Frontal cortex (tissue), 4 donors: ENCODE measurements at places on chromosomes 6 and 20.
A peak's percentile ranks its signal among the peaks of the same experiment; 100 is the strongest.

GRCh38 chr6:138503881-138504680, 4.8 kb upstream of the NHSL1 start:
- no peak for DNase-seq

GRCh38 chr6:134828641-134829040, 121.3 kb downstream of the ALDH8A1 start:
- DNase-seq, result no peak

GRCh38 chr20:51489611-51490010, 52.9 kb downstream of the NFATC2 start:
- no peak for DNase-seq

- no peak for DNase-seq
Measured at GRCh38 chr6:33652002-33652401, 30.9 kb downstream of the ITPR3 start.

DNA sequence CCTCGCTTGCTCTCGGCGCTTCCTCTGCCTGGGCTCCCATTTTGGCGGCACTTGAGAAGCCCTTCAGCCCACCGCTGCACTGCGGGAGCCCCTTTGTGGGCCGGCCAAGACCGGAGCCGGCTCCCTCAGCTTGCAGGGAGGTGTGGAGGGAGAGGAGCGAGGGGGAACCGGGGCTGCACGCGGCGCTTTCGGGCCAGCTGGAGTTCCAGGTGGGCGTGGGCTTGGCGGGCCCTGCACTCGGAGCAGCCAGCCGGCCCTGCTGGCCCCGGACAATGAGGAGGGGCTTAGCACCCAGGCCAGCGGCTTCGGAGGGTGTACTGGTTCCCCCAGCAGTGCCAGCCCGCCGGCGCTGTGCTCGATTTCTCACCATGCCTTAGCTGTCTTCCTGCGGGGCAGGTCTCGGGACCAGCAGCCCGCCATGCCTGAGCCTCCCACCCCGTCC, 10.2 kb upstream of the SRPK1 start:
- no peak for DNase-seq

DNA sequence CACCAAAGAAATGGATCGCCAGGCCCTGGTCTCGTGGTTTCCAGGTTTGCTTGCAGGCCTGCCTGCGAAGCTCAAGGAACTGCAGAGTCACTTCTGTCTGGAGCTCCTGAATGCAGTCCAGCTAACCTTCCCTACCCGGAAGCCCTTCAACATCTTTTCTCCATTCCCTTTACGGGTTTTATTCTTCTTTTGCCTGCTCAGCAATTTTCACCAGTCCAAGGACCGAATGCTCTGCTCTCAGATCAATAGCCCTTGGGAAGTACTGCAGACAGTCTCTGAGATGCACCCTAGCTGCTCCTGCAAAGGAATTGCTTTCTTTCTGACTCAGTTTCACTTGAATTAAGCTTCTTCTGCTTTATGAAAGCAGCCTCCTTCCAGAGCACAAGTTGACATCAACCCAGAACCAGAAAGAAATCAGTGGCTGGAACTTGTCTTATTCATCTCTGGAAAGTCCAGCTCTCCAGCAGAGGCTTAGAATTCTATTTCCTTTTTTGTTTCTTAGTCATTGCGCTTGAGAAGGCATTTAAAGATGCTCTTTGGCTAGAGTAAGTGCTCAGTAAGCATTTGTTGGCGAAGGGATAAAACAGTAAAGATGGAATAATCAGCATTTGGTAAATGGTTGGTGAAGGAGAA, 18.7 kb upstream of the YWHAB start:
- no peak for DNase-seq

DNA sequence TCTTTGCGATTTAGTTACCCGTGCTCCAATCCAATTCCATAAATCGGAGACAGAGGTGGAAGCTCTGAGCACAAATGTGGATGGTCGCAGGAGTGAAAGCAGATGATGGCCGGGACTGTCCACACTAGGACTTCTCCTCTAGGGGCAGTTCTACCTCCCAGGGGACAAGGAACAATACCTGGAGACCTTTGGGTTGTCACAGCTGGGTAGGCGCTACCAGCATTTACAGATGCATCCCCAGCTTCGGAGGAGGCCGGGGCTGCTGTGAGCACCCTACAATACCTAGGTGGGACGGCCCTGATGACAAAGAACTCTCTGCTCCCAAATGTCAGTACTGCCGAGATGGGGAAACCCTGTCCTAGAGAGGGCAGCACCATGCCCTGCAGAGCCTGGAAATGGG, 195.9 kb upstream of the CDH4 start:
- no peak for DNase-seq

DNA sequence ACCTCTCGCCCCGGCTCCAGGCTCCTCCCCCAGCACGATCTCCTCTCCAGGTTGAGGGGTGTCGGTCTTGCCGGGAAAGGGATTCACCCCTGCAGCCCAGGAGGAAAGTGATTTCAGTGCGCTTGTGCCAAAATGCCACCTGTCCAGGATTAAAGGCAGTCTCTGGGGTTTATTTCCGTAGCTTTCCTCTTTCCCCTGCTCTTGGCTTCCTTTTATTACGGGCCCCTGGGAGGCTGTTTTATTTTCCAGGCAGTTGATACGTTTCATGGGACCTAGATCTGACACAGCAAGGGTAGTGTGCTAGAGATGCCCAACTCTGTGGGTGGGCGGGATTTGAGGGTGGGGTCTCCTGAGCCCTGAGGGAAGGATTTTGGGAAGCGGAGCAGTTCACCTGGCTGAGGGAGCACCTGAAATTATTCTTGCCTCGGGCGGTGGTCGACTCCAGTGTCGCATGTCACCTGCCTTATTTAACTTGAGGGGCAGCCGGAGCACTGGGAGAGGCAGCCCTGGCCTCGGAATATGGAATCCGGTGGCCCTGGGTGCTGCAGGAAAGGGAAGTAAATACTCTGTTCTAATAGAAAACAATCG, 9.5 kb upstream of the NKX2-2 start:
- DNase-seq, result no peak

GRCh38 chr20:3080939-3081388, 3.6 kb downstream of the AVP start:
- DNase-seq, result peak; percentile 69

GRCh38 chr6:136524936-136525413, 25.2 kb downstream of the MAP7 start:
- no peak for DNase-seq

DNA sequence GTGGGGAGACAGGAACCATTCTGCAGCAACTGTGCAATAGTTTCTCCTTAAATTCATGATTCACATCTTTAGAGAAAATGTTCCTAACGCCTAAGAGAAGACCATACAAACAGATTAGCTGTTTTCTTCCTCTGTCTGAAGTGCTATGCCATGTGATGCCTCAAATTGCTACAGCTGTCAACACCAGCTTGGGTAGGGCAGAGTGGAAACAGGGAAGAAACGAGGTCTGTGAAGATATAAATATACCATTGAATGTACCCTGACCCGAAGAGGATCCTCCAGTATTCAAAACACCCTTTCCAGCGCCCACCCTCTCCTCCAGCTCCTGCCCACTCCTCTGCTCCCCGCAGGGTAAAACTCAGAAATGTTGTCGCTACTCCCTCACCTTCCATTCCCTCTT, 40.3 kb upstream of the PRND start:
- no peak for DNase-seq

DNA sequence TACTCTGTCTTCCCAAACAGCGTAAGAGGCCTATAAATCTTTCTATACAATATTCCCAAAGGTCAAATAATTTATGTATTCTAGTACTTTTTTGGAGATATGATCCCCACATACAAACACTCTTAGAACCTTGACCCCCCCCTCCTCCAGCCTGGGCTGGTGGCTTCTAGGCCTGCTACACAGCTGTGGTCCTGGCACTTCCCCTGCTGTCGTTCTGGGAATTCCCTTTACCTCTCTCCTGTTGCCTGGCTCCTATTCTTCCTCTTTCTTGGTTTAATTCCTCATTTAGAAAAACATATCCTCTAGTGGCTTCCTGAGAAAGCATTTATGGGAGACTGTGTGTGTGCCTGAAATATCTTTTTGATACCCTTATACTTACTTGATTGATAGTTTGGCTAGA, 4.1 kb upstream of the TXLNB start:
- DNase-seq, result no peak

DNA sequence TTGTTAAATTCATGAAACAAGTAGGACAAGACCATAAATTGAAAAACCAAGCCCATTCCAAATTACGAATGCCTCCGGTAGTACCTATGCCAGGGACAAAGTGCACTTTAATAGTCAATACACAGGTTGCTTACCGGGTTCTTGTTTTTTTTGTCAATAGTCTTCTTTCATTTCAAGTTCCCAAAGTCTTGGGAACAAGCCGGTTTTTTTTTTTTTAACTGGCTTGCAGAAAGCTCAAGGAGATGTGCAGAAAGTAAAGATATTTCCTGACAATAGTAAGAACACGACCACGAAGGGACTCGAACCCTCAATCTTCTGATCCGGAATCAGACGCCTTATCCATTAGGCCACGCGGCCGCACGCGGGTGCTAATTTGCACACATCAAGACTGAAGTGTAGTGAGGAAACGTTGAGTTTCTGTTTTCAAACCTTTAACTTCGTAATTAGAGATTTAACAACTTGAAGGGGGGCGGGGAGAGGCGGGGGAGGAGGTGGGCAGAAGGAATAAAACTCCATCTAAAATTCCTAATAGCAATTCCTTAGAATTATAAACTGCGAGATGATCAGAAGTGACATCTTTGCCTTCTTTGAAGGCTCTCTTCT, 181.0 kb downstream of the TRIM27 start:
- DNase-seq, result no peak

GRCh38 chr20:62304331-62305148, 1.7 kb downstream of the ADRM1 start:
- no peak for DNase-seq

DNA sequence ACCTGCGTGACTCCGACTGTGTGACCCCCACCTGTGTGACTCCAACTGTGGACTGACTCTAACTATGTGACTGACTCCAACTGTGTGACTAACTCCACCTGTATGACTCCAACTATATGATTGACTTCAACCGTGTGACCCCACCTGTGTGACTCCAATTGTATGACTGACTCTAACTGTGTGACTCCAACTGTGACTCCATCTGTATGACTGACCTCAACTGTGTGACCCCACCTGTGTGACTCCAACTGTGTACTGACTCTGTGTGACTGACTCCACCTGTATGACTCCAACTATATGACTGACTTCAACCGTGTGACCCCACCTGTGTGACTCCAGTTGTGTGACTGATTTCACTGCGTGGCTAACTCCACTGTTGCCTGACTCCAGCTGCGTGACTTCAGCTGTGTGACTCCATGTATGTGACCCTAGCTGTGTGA, 38.6 kb downstream of the SYNJ2 start:
- no peak for DNase-seq

DNA sequence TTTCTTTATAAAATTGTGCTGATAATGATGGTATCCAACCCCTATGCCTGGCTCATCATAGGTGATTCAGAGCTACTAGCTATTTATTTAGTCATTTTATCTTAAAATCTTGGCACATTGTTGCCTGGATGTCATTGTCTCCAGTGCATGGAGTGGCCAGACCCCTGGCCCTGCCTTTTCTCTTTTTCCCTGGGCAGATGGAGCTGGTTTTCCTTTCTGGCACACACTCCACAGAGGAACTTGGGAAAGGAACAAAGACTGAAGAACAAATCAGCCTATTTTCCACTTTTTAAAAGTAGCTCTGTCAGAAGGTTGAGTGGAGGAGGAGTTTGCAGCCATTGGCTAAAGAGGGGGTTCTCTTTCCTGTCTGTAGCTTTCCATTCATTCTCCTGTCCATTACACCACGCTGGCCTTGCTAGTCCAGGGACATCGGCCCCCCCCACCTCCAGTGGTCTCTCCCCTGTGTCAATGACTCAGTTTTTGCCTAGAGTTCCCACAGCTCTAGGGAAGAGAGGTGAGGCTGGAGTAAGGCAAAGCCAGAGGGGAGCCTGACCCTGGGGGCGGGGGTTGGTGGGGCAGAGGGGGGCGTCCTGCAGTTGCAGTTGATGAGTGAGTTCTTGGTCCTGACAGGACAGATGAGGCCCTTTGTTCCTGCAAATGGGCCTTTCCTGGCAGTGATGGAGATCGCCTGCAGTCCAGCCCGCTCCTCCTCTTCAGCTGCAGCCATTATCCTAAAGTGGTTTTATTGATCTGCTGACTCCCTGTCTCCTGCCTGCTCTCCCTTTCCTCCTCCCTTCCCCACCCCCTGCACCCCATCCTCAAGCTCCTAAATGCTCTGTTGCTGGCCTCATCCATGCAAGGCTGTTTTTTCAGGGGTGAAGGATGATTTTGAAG, 774.5 kb downstream of the DHX35 start:
- DNase-seq, result no peak
